ENCODE measurements at places on chromosomes 1 and 21.

DNA sequence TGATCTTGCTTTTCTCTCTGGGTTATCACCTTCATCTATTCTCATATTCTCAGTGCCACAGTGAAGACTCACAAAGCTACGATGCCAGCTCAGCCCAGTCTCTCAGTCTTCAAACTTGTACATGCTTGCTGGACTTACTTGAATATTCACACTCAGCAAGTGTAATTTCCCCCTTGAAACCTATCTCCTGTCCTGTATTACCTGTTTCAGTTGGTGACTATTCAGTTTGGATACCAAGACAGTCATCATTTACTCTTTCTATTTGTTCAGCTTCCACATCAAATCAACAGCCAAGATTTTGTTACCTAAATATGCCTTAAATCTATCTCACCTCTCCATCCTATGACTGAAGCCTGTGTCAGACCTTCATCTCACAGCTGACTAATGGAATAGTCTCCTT lies 209.7 kb downstream of the LRRC7 start:
- DNase-seq: no peak

DNA sequence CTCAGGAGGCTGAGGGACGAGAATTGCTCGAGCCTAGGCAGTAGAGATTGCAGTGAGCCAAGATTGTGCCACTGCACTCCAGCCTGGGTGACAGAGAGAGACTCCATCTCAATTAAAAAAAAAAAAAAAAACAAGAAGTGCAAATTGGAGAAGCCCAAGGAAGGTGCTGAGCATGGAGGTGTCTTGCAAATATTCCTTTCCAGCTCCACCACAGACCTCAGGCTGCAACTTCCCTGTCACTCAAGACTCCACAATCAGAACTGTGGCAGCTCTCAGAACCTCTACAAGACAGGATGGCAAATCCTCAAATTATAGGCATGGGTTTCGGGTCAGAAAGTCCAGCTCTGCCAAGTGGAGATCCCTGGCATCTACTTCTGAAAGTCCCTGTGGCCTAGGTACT lies 104.4 kb upstream of the TIAM1 start:
- DNase-seq: no peak

GRCh38 chr1:44568128-44568900 lies 106.0 kb downstream of the TMEM53 start:
- DNase-seq: no peak

- peak; percentile 71 for DNase-seq
Measured at GRCh38 chr1:193335806-193336428, 149.5 kb upstream of the B3GALT2 start.

GRCh38 chr1:240314845-240315801 lies 223.4 kb downstream of the FMN2 start:
- DNase-seq: no peak
